ENCODE measurements at places on chromosomes 12 and 14.

GRCh38 chr14:102392506-102392905 lies 29.8 kb downstream of the TECPR2 start:
- no peak for DNase-seq

DNA sequence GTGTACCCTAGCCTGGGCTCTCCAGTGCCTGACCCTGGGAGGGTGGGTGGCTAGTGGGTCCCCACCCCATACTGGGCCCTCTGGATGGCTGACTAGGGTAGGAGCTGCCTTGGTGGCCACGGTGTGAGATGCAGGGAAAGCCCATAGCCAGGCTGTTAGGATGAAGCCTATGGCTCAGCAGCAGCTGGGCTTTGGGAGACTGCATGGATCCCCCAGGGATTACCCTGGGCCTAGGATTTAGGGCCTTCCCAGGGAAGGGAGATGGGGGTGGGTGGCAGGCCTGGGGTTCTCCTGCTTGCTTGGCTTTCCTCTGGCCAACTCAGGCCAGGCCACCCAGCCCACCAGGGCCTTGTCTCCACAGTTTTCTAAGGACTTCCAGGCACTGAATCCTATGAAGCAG lies 6.3 kb downstream of the GSTZ1 start:
- no peak for DNase-seq

- DNase-seq, result no peak
Observed at GRCh38 chr14:30305346-30305745, 253.6 kb upstream of the G2E3 start.

DNA sequence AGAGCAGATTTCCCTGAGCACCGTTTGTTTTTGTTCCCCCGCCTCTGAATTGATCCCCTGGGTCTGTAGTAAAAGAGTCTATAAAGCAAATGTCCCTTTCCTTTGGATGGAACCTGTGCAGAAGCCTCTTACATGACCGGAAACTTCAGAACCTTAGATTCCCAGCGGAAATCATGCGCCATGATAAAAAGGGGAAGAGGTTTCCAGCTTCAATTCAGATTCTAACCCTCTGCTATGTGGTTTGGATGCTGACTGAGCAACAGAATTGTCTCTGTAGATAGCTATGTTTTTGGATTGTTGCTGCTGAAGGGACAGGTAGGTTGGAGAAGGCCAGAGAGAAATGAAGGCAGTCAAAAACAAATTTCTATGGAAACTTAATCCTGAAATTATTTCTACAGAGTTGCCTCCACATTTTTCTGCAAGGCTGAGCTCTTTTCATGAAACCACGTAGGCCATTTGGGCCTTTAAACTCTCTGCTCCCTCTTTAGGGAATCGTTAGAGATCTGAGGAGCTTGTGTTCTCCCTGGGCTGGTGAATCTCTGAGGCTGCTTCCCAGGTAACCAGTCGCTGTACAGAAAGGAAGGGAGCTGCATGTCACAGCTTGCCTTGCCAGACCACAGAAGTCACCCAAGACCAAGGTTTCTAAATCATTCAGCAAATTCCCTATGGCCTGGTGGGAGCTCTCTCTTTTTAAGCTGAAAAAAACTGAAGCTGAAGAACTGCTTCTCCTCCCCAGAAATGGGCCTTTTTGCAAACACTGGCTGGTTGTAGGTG lies 28.7 kb upstream of the OR10P1 start:
- DNase-seq, result no peak

GRCh38 chr14:78875049-78875448 lies 704.9 kb downstream of the NRXN3 start:
- no peak for DNase-seq

GRCh38 chr12:111174251-111174960 lies 194.5 kb downstream of the PHETA1 start:
- DNase-seq, result no peak

DNA sequence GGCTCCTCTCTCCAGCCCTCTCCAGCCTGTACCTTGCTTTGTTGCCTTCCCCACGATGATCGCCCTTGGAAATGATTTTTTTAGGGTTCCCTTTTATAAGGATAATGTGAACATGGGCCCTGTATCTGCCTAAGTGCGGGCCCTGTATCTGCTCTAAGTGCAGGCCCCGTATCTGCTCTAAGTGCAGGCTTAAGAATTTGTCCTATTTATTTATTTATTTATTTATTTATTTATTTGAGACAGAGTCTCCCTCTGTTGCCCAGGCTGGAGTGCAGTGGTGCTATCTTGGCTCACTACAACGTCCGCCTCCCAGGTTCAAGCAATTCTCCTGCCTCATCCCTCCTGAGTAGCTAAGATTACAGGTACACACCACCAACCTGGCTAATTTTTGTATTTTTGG lies 22.5 kb downstream of the GALNT16 start:
- no peak for DNase-seq

- no peak for DNase-seq
Observed at GRCh38 chr12:61098031-61098580, 1162.1 kb upstream of the USP15 start.

DNA sequence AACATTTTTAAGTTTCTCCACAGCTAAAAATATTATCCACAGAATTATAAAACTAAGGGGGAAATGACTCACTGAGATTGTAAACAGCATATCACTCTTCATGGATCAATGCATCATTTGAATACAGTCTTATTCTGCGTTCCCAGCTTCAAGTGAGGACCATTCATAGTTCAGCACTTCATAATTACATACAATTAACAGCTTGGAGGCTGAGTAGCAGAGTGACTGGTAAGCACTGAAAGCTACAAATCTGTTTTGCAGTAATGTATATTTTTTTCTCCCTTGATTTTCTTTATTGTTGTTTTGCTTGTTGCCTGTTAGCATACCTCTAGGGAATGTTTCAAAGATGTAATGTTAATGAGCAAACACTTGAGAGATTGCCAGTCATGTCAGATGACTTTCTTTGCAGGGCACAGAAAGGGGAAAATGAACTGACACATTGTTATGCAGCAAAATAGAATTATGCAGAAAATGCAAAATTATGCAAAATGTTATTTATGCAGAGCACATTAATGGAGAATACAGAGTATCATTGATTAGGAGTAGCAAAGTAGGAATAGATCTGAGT lies 138.6 kb downstream of the RPS29 start:
- DNase-seq, result no peak

- DNase-seq, result no peak
Observed at GRCh38 chr12:123062681-123063486, 82.4 kb downstream of the ARL6IP4 start.

DNA sequence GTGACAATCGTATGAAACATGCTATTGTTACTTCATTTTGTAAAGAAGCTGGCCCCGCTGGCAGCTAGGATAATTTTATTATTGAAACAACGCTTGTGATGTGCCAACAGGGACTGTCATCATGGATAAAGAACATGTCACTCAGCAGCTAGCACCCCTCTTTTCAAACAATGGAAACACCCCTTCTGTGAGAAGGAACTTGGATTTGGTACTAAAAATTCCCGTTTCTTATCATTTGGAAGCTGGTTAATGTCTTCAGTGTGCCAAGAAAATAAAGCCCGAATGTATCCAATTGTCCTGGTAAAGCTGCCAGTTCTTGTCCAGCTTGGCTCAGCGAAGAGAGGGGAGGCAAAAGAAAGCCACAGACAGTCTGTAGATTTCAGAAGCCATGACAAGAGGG lies 186.6 kb downstream of the PHLDA1 start:
- no peak for DNase-seq

- no peak for DNase-seq
Observed at GRCh38 chr12:113058553-113058952, 2.0 kb downstream of the DTX1 start.

DNA sequence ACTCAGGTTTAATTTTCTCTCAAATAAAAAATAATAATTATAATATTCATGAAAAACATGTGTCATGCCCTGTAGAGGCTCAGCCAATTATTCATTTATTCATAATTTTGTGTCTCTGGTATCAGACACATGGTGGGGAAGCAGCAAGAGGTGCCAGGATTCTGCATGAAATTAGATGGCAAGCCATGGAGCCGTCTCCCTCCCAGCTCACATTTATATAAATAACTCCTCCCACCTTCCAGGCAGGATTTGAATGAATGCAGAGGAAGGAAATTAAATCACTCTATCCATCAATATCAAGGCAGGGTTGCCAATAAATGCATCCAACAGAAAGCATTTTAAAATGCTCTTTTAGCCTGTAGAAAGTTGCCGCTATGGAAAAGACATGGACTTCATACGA lies 98.1 kb downstream of the PTPRR start:
- DNase-seq, result no peak

DNA sequence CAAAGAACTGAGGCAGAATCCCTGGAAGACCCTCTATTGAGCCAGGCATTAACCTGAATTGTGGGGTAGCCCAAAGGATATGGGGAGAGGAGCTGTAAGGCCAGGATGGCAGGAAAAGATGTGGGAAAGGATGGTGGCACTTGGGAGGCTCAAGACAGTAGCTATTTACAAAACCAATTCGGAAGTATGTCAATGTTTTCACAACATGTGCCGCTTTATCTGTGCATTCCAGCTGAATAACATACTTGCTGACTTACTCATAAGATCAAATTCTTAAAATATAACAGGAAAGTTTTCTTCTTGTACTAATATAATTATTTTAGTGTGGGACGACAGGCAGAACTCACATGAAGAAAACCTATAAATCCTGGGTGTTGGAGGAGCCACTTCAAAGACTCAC lies 10.6 kb downstream of the BBS10 start:
- DNase-seq, result no peak

DNA sequence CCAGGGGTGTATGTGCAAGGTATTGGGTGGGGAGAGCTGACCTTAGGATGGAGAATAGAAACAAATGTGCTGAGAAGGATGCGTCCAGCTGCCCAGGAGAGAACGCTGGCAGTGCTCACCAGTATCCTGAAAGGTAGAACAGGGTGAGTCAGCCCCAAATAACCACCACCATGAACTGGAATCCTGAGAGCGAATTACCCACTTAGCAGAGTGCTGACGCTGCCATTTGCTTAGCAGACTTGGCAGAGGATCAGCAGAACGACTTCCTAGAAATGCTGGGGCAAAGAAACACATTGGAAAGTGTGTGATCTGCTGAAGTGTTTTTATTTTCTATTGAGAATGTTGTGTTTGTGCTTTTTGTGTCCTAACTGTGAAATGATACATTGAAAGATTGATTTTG lies 213.6 kb downstream of the ADGRD1 start:
- no peak for DNase-seq

DNA sequence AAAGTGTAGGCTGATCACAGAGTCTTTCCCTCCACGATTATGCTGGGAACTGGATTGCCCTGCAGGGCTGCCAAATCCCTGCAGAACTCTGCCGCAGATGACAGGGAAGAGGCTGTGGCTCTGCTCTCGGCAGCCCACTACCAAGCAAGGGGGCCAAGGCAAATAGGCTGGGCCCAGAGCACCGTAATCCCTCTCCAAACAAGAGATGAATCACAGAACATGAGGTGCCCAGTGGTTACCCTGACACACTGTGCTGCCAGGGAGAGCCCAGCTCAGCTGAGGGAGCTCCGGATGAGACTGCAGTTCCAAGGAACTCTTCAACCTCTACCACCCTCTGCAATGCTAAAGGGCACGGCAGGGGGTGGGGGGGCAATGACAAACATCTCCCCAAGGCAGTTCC lies 33.9 kb downstream of the STON2 start:
- DNase-seq, result no peak

DNA sequence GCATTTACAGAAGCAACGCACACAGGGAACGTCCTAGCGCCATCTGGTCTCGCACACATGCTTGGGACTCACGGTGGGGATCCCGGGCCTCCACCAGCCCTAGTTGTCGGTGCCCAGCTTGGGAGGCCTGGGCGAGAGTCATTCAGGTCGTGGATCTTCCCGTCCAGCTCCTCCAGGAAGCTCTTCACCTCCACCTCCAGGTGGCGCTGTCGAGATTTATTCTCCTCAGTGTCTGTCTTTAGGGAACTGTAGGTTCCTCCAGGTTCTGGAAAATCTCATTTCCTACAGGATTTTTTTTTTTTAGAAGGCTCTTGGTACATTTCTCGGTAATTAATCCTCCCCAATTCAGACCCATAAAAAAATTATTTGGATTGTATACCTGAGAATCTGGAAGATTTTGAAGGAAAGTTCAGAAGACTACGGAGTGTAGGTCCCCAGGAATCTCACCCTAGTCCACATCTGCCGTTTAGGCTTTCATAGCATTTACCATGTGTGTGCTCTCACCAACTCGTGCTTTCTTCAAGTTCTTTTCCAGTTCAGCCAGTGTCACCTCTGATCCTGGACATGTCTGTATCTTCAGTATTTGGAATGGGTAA lies 910.0 kb downstream of the TMEM121 start:
- peak; percentile 83 for DNase-seq

DNA sequence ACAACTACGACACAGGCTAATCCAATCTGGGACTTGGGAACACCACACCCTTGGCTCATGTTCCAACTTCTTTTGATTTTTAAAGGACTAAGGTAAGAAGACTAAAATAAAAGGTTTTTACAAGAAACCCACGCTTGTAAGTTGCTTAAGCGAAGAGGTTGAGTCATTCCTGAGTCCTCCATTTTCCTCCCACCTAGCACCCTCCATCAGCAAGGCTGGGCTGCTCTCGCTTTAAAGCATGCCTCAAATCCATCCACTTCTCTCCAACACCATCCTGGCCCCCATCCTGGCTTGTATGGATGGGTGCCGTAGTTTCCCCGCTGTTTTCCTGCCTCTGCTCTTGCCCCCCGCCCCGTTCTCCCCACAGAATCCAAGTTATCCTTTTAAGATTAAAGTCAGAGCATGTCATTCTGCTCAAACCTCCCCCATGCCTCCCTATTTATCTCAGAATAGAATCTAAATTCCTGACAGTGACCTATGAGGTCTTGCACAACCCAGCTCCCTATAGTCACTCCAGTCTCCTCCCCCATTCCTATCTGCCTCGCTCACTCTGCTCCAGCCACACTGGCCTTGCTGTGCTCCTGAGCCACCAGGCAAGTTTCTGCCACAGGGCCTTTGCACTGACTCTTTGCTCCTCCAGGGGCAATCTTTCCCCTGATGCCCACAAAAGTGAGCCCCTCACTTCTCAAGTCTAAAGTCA lies 34.5 kb downstream of the SCARB1 start:
- no peak for DNase-seq

GRCh38 chr14:59020382-59020781 lies 168.1 kb upstream of the DAAM1 start:
- no peak for DNase-seq

- no peak for DNase-seq
Observed at GRCh38 chr12:122004633-122005071, 17.0 kb upstream of the BCL7A start.

GRCh38 chr12:6465467-6466183 lies 4.9 kb downstream of the VAMP1 start:
- peak; percentile 51 for DNase-seq

DNA sequence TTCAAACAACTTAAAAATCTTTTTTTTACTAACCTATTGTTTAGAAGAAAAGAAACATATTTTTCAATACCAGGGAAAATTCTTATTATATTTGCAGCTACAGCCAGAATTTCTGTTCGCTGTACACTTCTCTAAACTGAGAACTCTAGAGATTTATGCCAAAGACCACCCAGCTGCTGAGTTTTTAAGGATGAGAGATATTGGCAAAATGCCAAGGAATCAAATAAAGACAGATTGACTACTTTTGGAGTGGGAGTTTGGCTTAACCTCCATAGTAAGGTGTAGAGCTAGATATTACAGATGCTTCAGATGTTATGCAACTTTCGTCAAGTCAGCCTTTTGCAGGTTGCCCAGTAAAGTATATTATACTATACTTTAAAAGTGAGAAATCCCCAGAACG lies 71.8 kb downstream of the TTLL5 start:
- no peak for DNase-seq

- DNase-seq, result no peak
Observed at GRCh38 chr14:103286968-103287850, 46.8 kb upstream of the EIF5 start.

Data from activated CD4-positive, alpha-beta T cell treated with anti-CD3 and anti-CD28 coated beads, Interleukin-2, amount 50 U/mL, for 48 hours (primary cell).